ENCODE measurements at places on chromosomes 2 and 18. TPM values are rescaled to one million over a fixed set of nuclear protein-coding genes. Genes with fewer than 3 reads are reported as not detected.

UGT1A4 gene
- not detected for total RNA-seq

HOXD9 gene
- not detected for total RNA-seq

DYNC1I2 gene
- total RNA-seq = 46.3 TPM

TYW5 gene
- total RNA-seq = 9.3 TPM

NTSR2 gene
- total RNA-seq = not detected

RIT2 gene
- total RNA-seq = not detected

RAPH1 gene
- 0.58 TPM for total RNA-seq

Measured in activated naive CD8-positive, alpha-beta T cell treated with anti-CD3 and anti-CD28 coated beads, Interleukin-2, amount 10 ng/mL, durations not matched to agents 7 days and 5 days (primary cell).